ENCODE measurements at places on chromosomes 4 and X. TPM values are rescaled to one million over a fixed set of nuclear protein-coding genes. Genes with fewer than 3 reads are reported as not detected.

The CRMP1 gene
- total RNA-seq: 1.8 TPM

- no peak for DNase-seq
Measured at GRCh38 chrX:119694601-119695534, 1.9 kb upstream of the SEPTIN6 start.

DNA sequence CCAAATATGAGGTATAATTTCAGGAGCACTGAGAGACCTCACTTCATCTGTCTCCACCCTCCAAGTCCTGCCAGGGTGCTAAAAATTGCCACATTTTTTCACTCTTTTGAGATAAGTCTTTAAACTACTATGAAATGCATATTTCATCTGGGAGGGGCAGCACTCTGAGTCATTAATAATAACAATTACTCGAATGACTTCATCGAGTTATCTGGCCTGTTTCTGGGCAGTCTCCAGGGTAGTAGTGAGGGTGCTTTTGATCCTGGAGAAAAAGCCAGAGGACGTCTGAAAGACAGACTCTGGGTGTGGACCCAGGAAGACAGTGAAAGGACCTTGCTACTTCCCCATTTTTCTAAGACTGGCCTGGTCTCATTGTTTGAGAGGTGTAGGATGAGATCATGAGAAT, 42.3 kb upstream of the SRD5A3 start:
- DNase-seq: no peak

DNA sequence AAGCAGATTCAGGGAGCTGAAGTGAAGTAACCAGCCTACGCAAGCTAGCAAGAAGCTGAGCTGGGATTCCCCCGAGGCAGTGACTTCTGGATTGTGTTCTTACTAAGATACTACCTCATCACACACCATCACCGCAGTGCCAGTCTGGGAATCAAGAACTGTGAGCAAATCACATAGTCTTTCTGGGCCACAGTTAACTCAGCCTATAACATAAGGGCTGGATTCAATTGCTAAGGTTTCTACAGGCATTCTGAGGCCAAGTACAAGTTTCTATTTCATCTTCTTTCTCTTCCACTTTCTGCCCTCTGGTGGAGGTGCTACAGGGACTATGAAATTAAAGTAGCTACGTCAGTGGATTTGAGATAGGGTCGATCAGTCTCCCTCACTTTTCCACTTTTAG, 1.4 kb upstream of the CORIN start:
- no peak for DNase-seq

The RAI2 gene
- 0.17 TPM for total RNA-seq

The RPA4 gene
- not detected for total RNA-seq

The PFKFB1 gene
- not detected for total RNA-seq

DNA sequence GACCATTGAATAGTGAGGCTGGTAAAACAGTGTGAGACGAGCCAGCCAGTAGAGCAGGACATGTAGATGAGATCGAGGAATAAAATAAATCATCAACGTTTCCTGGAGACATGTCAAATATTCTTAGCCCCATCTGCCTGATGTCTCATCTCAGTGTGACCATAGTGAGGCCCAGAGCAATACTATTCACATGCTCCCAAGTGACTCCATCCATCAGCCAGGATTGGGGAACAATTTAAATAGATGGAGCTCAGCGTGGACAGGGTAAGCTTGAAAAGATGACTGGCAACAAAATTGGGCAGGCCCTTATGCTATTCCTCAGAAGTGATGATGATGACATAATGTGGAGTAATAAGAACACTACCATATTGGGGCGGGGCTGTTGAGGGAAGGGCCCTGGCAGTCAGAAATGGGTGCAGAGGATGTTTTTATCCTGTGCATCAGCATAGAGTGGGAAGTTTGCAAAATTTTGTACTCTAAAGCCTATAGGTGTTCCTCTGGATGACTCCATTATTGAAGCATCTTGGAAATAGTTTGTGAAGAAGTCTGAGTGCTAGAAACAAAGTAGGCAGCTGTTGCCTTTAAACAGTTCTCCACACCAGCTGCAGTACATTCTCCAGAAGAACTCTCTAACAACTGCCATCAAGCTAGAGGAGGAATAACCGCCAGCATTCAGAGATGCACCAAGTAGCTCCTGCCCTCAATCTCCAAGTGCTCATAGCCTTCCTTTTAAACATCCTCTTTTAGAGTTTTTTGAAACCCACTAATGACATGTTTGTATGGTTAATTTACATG, 333.0 kb downstream of the DCHS2 start:
- no peak for DNase-seq

The CLNK gene
- total RNA-seq: not detected

DNA sequence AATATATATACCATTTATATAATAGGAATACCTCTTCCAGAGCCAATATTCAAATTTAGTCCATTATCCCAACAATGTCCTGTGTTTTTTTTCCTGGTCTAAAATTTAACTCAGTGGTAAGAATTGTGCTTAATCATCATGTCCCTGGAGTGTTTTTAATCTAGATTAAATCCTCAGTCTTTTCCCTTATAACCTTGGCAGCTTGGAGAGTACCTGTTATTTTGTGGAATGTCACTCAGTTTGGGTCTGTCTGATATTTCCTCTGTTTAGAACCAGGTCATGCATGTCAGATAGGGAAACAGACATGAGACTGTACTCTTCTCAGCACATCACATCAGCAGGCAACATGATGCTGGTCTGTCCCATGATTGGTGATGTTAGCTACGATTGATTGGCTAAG, 96.6 kb downstream of the HPGD start:
- peak; percentile 27 for DNase-seq

DNA sequence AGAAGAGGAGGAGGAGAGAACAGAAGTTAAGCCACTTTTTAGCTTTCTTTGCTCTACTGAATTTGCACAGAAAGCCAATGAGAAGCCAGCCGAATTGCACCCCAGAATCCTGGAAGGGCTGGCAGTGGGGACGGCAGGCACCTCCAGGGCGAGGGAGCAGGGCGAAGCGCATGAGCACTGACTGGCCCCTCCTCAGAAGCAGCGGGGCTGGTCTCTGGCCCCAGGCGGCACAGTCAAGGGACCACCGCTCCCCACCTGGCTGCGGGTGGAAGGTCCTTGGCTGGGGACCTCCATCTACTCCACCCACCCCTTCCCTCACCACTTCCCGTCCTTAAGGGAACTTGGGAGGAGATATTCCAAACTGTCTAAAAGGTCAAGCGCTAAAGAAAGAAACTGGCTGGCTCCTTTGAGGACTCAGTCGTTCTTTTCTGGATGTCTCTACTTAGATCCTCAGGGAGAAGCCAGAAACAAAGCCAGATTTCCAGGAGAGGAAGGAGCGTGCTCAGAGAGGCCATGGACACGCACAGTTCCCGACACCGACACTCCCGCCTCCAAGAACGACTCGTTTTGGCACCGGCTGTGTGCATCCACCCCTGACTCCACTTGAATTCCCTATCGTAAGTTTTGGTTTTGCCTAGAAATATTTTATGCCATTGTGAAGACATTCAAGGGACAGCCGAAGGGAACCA, 59.5 kb upstream of the CRMP1 start:
- no peak for DNase-seq

GRCh38 chr4:160044693-160045092, 941.8 kb downstream of the RAPGEF2 start:
- DNase-seq: no peak

The PPP1R2C gene
- total RNA-seq: not detected

The UNC5C gene
- 0.72 TPM for total RNA-seq

- DNase-seq: no peak
Measured at GRCh38 chr4:75135068-75135825, 202.3 kb downstream of the PARM1 start.

The ATOH1 gene
- not detected for total RNA-seq

GRCh38 chr4:173912384-173912783, 371.1 kb downstream of the FBXO8 start:
- DNase-seq: no peak

DNA sequence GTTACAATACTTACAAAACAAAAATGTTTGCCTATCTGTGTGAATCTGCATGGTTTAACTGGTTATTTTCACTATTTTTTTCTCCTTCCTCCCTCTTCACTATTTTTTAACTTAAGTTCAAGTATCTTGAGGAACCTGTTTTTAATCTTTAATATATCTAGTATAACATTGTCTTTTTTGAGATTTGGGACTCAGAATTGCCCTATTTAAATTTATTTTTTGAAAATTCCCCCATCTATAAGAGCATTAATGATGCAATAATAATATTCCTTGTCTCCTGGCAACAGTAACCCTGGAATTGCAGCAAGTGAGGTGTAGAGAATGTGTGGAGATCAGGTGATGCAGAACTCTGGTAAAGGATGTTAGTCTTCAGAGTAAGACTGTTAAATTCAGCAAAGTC, at the start of gene TENT5D:
Gene TENT5D, plus strand, starts transcription at position 301 of the 400 bp plus-strand sequence. CDS start 22,093 bp downstream, outside the sequence.
- DNase-seq: no peak

DNA sequence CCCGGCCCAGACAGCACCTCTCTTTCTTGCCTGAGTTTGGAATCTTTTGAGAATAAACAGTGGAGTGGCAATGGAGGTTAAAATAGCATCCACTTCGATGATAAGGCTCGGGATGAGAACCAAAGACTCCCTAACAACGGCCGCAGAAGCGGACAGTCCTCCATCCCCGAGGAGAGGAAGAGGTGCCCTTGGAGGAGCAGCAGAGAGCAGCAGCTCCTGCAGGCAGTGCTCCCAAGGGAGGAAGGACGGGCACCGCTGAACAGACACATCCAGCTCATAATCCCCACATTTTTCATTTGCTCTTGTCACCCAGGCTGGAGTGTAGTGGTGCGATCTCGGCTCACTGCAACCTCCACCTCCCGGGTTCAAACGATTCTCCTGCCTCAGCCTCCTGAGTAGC, 61.3 kb downstream of the DCTD start:
- DNase-seq: no peak

- DNase-seq: no peak
Measured at GRCh38 chr4:4658052-4658451, 116.2 kb upstream of the STX18 start.

GRCh38 chr4:60794372-60794771, 405.8 kb upstream of the ADGRL3 start:
- no peak for DNase-seq

The MAGEE2 gene
- total RNA-seq: not detected
